ENCODE measurements at places on chromosomes 12 and 14.

- DNase-seq, result peak; percentile 44
Observed at GRCh38 chr14:49692811-49693734, at the start of gene KLHDC1. Gene KLHDC1, plus strand, starts transcription at chr14:49693120. Its CDS starts 75 bp downstream, at chr14:49693195.

- DNase-seq, result peak; percentile 12
Observed at GRCh38 chr14:88098163-88098562, 93.2 kb downstream of the GPR65 start.

DNA sequence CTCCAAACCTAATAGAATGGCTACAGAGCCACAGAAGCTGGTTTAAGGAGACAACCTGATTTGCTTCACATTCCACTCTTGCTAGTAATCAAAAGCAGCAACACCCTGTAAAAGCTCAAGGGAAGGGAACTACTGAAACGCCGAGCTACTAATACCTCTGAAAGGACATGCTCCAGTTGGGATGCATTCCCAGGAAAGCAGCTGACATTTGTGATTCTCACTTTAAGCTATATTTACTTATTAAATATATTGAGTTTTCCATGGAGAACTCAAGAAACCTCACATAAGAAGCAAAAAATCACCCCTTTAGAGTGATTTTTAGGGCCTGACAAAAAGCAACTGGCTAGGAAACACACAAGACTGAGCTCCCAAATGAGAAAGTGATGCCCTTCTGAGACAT lies 1073.0 kb upstream of the FLRT2 start:
- no peak for DNase-seq

- DNase-seq, result peak; percentile 2
Observed at GRCh38 chr12:10331642-10332239, 24.1 kb downstream of the KLRD1 start.

- DNase-seq, result no peak
Observed at GRCh38 chr12:12872139-12872933, 19.0 kb upstream of the GPRC5A start.

GRCh38 chr12:113393749-113394148 lies 9.9 kb downstream of the SDS start:
- DNase-seq, result no peak

- DNase-seq, result no peak
Observed at GRCh38 chr12:2980630-2981029, 21.4 kb downstream of the TEAD4 start.

- DNase-seq, result no peak
Observed at GRCh38 chr14:97022741-97023140, 225.6 kb downstream of the VRK1 start.

DNA sequence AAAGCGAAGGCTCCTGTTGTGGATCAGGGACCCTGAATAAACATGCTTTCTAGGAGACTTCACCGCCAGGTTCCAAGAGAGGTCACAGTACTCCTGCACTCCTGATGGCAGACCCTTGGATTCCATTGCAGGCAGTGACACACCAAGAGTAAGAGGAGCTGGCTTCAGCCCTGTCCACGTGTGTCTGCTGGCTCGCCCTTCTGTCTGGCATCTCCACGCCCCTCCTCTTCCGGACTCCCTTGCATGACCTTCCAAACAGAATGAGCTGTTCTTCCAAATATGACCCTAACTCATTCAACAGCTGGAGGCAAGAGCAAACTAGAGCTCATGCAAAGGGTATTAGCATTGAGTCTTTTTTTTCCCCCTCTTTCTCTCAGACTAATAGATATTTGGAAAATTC lies 233.0 kb upstream of the PLEKHG7 start:
- DNase-seq, result no peak

- peak; percentile 74 for DNase-seq
Observed at GRCh38 chr12:108313606-108314351, 25.3 kb downstream of the CMKLR1 start.

- DNase-seq, result no peak
Observed at GRCh38 chr12:11731455-11731854, 82.0 kb downstream of the ETV6 start.

DNA sequence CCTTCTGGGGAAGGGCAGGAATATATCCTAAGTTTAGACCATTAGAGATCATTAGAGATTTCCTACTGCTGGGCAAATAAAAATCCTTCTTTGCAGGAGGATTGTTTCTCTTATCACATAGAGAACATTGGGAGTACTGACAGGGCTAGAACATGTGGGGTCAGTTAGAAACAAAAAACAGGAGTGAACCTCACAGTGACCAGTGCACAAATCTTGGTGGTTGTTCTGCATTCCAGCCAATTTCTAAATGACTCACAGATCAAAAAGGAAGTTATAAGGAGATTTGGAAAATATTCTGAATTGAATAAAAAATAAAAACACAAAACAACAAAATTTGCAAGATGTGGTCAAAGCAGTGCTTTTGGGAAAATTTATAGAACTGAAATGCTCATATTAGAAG lies 118.8 kb downstream of the LLPH start:
- DNase-seq, result no peak

DNA sequence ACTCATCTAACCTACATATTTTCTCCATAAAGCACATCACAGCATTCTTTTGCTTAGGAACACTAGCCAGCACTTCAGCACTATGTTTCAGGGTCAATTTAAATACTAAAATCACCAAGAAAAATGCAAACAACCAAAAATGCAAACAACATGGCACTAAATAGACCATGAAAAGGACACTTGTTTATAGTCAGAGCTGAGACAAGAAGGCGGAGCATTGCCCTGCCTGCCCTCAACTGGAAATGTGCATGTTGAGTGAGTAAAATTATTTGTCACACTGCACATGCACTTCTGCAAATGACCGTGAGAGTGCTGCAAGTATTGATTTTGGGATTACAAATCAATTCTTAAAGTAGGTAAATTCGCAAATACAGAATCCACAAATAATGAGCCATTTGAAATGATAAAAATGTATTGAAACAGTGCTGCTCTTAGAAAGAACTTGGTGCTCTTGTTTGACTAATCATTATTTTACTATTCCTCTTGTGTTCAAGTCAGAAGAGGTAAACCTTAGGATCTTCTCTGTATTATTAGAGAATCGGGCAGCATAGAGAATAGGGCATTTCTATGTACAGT lies 34.8 kb downstream of the CFAP251 start:
- DNase-seq, result no peak

DNA sequence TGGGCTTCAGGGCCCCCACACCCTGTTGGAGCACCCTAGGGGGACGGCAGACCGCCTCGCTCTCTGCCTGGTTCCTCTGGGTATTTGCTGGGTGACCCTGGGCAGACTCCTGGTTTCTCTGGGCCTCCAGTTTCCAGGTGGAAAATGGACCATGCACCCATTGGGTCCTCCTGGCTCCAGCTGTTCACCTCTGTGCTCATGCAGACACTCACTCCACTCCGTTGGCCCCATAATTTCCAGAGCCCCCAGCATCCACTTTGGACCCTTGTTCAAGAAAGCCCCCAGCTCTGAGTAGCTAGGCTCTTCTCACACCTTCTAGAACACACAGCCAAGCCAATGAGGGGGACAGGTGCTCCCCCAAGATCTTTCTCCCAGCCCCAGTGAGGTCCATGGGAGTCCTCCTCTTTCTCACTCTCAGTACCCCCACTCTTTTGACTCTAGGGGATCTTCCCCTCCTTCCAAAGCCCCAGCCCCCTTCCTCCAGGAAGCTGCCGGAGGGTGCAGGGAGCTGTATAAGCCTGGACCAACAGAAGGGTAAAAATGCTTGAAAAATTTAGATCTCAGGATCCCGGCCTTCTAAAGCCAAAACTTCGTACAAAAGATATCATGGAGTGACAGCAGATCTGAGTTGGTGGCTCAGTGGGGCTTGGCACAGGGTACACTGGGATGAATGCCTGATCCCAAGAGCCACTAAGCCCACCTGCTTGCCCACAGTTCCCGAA lies 174.8 kb upstream of the RTL1 start:
- no peak for DNase-seq

- no peak for DNase-seq
Observed at GRCh38 chr12:69512820-69513219, 42.6 kb downstream of the FRS2 start.

DNA sequence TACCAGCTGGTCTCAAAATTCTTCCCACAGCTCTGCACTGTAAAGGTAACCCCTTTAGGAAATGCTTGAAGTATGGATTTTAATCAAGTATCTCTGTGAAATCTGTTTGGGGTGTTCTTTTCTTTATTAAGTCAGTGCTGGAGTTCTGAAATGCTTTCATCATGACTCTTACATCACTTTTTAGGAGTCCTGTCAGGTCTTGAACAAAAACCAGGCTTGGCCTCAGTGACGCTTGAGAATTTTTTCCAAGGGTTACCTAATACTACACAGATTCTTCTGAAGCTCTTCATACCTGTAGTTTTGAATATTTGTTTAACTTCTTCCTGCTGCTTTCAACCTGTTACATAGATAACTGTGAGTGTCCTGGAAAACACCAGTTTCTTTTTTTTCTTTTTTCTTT lies 47.0 kb upstream of the KCNH3 start:
- DNase-seq, result no peak

DNA sequence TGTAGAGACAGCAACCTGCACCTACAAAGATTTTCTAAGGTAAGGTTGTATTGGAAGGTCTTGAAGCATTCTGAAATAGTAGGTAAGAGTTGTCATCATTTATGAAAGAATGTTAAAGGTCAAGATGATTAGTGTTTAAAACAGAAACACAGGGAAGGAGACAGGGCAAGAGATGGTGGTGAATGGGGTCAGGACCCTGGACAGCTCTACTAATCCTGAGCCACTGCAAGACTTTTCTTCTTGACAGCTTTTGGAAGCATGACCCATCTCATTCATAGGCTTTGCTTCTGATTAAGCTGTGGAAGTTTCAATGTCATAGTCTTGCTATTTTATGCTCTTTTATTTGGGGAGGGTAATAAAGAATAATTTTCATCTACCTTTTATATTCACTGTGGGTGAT lies 75.5 kb upstream of the CAND1 start:
- DNase-seq, result no peak

DNA sequence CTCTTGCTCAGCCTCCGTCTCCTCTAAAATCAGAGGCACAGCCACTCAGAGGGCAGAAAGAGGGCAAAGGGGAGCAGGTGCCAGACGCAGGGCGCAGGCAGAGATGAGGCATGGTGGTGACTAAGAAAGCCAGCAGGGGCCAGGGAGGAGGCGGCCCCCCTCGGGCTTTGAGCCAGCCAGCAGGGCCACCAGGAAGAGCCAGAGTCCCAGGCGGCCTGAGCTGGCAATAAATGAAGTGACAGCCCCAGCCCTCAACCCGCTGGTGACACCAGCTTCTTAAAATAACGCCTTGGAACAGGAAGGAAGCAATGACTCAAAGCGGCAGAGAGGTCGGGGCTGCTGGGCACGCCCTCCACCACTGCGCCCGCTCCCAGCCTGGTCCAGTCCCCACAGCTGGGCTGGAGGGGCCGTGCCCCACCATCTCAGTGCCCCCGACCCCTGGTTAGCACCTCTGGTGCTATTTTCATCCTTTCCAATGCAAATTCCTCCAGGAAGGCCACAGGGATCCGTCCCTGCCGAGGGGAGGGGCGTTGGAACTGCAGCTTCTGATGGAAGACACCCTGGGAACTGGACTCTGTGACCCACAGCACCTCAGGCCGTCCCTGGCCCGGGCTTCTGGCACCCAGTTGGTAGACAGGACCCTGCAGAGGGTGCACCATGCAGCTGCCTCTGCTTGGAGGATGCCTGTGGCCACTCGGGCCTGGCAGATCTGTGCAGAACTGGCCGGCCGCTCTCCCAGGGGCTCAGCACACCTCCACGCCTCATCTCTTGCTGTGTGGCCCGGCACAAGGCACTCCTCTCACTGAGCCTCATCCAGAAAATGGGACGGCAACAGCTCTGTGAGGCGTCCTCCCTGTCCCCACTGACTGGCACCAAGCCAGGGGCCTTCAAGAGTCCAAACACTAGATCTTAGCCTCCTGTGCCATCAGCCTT lies 113.7 kb downstream of the NCOR2 start:
- peak; percentile 52 for DNase-seq

- no peak for DNase-seq
Observed at GRCh38 chr12:23640754-23641153, 308.7 kb downstream of the SOX5 start.

DNA sequence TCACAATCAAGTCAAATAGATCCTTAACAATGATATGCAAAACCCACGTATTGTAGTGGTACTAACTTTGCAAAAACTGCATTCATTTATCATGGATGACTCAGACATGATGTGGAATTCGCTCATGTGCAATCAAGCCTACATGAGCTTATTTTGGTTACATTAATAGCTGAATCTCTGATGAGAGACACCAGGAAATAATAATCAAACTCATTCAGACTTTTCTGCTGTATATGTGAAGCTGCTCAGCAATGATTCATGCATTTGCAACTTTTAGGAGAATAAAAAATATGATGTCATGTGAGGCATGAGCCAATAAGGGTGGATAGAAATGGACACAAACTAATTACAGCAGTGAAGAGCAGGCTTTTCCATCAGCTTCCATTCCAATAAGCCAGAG lies 1075.8 kb upstream of the TMEM132C start:
- DNase-seq, result no peak

DNA sequence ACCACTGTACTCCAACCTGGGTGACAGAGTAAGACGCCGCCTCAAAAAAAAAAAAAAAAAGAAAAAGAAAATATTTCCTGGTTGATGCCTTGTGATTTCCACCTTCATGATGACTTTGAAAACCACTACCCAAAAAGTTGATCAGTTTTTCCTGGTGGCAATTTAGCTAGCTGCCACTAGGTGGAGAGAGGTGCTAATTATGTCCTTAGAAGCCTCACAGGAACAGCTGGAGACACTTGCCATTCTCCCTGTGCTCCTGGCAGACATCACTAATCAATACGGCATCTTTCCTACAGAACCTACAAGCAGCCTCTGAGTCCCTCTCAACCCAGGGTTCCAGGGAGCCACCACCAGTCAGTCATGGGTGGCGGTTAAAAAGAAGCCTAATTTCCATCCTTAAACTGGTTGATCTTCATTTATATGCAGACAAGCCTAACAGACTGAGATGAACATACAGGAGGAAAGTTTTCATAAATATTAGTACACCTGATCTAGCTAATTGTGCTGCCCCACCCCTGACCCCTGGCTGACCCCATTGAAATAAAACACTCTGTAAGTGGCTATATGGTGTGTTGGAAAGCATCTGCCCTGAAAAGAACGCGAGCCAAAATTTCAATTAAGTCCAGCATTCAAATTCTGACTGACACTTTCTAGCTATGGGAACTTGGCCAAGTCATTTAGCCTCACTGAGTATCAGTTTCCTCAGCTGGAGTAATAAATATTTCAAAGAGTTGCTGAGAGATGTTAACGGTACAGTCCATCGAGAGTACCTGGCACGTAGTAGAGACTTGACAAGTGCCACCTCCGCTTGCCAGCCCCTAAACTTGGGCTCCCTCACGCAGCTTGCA lies 6.2 kb upstream of the OAS1 start:
- peak; percentile 61 for DNase-seq

- DNase-seq, result no peak
Observed at GRCh38 chr12:27345376-27345775, 12.7 kb downstream of the BMAL2 start.

GRCh38 chr12:21983095-21983494 lies 41.9 kb upstream of the ABCC9 start:
- no peak for DNase-seq

GRCh38 chr12:105214148-105214547 lies 21.8 kb downstream of the APPL2 start:
- no peak for DNase-seq

GRCh38 chr14:89428546-89429198 lies 11.6 kb upstream of the FOXN3 start:
- no peak for DNase-seq

Measured in CMK (cell line).